ENCODE measurements at places on chromosomes 1 and 21.

DNA sequence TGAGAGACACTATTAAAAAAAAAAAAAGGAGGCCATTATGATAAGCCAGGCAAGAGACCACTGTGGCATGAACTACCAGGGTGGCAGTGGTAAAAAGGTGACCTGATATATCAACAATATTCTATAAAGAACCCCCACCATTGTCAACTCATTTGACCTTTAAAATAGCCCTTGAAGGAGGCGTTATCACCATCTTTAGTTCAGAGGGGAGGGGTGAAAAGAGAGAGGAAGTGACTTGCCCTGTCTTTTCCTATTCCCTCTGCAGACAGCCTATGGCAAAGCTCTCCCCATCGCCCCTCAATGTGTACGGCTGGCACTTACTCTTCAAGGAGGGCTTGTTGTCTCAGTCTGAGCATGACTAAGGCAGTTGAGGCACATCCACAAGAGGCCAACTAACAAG lies 11.7 kb upstream of the SLFNL1 start:
- DNase-seq, result no peak

- no peak for DNase-seq
These were observed 8.2 kb upstream of the RNF223 start for GRCh38 chr1:1082239-1082775.

GRCh38 chr1:44002606-44003157 lies 11.3 kb downstream of the CCDC24 start:
- DNase-seq, result no peak

DNA sequence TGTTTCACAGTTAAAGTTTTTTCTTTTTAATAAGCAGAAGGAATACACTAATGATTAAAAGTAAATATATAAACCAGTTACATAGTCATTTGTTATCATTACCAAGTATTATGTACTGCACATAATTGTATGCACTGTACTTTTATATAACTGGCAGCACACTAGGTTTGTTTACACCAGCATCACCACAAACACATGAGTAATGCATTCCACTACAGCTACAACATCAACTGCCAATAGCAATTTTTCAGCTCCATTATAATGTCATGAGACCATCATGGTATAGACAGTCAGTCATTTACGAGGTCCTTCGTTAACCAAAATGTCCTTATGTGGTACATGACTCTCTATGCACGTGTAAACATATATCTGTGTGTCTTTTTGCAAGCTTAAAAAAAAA lies 35.2 kb downstream of the SCYL3 start:
- no peak for DNase-seq

GRCh38 chr1:241156231-241156965 lies 200.6 kb downstream of the RGS7 start:
- no peak for DNase-seq

GRCh38 chr21:19268686-19269085 lies 865.1 kb upstream of the TMPRSS15 start:
- DNase-seq, result no peak

DNA sequence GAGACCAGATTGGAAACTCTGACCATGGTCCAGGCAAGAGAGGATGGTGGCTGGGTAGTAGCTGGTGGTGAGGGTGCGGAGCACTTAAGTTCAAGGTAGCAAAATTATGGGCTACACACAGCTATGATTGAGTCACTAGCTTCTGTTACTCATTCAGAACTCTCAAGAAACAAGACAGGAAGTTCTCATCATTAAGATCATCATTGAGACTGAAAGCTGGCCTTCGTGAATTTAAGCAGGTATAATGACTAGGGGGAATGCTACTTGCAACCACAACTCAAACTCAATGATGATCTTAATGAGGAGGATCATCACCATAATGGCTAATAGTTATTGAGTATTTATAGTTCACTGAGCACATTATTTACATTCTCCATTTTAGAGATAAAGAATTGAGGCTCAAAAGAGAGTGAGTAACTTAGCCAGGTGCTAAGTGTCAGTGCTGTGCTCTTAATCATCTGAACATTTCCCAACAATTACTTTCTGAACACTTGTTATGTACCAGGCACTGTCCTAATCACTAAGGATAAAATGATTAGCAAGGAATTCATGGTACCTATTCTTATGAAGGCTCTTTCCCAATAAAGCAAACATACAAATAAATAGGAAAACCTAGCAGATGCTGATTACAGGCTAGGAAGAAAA lies 286.3 kb upstream of the C1orf105 start:
- DNase-seq, result no peak

DNA sequence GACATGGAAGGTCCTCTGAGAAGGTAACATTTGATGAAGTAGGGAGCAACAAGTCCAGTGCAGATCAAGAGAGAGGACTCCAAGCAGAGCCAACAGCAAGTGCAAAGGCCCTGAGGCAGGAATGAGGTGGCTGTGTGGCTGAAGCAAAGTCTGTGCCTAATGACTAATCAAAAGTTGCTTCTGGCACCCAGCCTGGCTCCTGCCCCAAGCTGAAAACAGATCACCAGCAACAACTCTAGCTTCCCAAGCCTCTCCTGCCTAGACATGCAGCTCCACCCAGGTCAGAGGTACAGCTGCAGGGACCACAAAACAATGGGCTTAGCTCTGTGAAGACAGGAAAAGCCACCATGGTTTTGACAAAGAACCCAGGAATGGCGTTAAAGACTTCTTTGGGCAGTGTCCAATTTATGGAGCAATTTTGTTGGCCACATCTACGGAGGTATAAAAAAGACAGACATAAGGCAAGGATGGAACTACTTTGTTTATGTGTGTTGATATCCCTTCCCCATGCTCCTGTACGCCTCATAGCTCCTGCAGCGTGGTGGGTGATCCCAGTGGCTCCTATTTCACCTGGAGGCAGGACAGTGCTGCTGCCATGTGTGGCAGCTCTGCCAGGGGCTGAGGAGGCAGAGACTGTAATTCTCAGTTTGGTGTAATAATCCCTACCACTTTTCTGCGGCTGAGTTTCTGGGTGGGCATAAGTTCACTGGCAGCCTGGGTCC lies 26.4 kb upstream of the IGSF3 start:
- DNase-seq, result no peak

DNA sequence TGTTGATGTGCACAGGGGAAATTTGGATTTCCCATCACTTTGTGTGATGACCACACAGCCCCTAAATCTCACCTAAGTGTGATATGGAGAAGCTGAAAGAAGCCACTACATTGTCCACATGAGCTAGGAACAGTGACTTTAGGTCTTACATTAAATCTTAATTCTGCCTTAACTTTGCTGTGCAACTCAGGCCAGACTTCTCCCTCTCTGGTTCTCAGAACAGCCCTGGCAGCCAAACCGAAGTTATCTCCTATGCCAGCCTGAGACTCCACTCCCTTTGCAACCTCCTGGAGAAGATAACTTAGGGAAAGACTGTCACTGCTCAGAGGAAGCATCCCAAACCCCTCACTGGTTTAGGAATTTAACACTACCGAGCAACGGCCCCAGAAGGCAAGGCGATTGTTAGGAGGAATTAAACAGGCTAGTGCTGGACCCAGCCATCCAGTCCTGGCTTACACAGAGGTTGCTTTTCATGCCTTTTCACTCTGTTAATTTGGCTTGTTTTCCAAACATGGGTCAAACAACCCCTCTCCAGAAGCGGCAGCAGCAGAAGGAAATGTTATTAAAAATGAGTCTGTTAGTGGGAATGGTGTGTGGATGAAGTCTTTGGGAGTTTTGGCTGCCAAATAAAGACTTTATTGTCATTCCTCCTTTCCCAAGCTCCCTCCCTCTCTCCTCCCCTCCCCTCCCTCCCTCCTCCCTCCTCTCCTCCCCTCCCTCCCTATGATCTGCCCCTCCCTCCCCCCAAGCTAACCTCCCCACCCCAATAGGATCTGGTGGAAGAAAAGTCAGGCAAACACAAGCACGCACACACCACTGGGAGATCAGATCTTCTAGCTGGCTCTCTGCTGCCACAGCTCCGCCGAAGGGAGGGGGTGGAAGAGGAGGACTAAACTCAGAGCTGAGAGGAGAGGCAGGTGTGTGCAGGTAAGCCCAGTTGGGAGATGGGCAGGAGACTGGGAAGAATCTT lies at the start of gene PRELP:
TSS of gene PRELP (plus strand) at position 795 of the 970 bp plus-strand sequence. CDS start 7,379 bp downstream, outside the sequence.
- no peak for DNase-seq

DNA sequence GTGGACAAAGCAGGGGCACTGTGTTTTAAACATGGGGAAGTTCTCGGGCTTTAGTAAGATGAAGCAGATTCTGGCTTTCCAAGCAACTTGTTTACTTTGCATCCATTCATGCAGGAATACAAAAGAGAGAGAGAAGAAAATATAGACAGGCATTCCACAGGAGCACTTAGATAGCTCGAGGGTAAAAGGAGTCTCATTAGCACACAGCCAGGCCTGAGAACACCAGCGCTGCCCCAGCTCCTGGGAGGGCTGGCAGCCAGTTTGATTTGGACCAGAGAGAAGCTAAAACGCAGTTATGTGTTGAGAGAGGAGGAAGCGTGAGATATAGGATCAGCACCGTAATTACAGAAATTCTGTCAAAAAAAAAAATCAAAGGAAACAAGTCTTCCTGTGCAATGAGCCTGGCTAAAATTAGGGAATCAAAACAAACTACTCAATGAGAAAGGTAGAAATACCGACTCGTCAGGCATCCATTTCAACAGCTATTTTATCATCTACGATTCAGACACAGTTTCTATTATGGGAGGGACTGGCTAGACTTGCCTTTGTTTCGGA lies 68.2 kb downstream of the CLSTN1 start:
- no peak for DNase-seq

DNA sequence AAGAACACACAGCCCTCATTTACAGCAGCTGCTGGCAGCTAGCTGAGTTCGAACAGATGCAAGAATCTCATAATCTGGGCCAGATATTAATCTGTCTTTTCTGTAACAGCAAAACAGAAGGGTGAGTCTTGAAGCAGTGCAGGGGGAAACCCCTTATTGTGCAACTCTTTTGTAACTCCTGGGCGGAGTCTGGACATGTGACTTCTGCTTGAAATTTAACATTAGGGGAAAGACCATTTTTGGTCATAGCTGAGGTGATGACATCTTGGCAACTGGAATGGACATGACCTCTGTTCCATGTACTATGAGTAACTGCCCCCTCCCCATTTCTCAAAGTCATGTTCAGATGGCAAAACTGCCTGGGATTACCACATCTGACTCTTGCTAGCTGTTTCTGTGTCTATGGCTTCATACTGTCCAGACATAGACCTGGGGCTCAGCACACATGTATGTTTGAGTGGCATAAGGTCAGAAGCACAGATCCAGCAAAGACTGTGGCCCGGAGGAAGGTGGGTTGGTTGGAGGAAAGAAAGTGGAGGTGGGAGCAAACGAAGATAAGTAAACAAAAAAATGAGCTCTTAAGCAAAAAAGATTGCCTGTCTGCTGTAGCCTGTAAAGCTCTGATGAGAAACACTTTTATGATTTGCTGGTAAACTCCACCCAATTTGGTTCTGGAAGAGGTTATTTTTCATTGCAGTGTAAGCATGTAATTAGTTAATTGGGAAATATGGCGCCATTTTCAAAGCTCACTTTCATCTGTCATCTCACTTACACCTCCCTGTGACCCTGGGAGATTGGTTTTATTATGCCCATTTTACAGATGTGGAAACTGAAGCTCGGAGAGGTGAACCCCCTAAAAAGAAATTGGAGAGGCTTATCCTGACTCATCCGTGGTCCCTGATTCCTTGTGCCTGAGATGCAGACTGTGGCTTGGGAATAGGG lies 26.1 kb downstream of the ETS2 start:
- no peak for DNase-seq

- DNase-seq, result no peak
These were observed 8.7 kb upstream of the CD34 start for GRCh38 chr1:207919523-207920170.

Measured in activated CD4-positive, CD25-positive, alpha-beta regulatory T cell (primary cell).